ENCODE measurements at places on chromosomes 2 and 18.

- DNase-seq, result no peak
Measured at GRCh38 chr2:100563407-100564247, 834 bp downstream of the PDCL3 start.

DNA sequence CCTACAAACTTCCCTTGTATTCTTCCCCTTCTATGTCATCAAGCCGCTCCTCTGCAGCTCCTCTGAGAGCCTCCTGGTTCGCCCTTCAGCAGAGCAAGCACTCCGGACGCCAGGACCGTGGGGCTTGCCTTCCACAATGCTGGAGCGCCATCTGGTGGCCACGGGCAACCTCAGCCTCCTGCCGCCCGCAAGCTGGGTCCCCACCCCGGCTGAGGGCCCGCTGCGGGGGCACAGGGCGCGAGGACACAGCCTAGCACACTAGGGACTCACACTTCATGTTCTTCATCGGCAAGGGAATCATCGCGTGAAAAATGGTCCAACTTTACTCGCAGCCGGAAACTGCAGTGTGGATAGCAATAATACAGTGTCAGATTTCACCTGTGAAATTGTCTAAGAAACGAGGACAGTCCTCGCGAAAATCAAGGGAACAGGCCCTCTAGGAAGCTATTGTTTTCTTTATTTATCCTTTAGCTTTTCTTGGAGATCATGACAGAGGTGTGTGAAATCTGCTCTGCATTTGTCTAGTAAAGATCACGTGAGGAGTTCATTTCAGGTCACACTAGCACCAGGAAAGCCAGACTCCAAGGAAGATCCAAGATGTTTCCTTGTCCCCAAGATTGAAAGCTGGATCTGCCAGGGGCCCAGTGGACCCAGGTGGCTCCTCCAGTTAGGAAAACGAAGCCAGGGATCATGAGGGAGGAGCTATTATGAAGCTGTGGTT lies 5.8 kb downstream of the PRLH start:
- DNase-seq, result peak; percentile 94

GRCh38 chr2:230814616-230815015 lies 50.1 kb upstream of the ITM2C start:
- DNase-seq, result peak; percentile 57

DNA sequence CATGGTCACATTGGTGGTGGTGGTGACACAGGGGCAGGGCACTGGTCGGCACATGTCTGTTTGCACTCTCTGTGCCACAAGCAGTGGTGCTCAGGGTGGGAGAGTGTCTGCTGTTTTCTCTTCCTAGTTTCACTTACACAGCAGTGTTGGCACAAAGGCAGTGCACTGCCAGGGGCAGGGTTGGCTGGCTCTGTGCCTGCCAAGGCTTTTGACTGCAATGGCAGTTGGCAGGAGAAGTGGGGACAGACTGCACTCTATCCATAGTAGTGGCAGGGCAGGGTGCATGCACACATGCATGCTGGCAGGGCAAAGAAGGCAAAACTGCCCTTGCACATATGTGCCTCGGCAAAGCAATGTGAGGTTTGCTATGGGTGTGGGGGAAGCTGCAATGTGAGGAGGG lies 635.9 kb downstream of the SUCLG1 start:
- DNase-seq, result no peak

DNA sequence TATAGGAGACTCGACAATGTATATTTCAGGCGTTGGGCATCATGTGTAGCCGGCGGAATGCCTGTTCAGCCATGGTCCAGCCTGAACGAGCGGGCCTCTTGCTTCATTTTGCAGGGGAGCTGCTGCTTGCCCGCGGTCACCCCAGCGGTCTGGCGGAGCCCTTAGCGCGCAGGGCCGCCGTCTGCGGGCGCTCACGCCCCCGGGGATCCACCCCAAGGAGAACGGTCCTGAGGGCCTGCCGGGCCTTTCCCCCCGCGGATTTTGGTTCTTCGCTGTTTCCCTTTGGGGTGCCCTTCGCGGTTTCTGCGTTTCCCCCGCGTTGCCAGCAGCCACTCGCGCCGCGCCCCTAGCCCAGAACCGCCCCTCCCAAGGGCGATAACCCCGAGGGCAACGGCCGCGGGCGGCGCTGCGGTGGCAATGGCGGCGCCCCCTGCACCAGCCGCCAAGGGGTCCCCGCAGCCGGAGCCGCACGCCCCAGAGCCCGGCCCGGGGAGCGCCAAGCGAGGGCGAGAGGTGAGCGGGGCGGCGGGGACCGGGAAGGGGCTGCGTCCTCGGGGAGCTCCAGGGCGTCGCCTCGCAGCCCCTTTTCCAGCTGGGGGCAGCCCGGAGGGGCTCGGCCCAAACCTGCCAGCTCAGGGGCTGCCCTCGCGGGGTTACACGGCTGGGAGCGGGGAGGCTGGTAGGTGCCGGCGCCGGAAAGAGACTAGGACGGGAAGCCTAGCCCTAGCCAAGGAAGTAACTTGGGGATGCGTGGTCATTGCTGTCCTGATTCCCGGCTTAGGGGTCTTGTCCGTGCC lies at the start of gene MFSD2B:
Gene MFSD2B, plus strand, starts transcription at position 406 of the 797 bp plus-strand sequence. Its CDS starts 12 bp downstream, at position 418.
- peak; percentile 12 for DNase-seq

DNA sequence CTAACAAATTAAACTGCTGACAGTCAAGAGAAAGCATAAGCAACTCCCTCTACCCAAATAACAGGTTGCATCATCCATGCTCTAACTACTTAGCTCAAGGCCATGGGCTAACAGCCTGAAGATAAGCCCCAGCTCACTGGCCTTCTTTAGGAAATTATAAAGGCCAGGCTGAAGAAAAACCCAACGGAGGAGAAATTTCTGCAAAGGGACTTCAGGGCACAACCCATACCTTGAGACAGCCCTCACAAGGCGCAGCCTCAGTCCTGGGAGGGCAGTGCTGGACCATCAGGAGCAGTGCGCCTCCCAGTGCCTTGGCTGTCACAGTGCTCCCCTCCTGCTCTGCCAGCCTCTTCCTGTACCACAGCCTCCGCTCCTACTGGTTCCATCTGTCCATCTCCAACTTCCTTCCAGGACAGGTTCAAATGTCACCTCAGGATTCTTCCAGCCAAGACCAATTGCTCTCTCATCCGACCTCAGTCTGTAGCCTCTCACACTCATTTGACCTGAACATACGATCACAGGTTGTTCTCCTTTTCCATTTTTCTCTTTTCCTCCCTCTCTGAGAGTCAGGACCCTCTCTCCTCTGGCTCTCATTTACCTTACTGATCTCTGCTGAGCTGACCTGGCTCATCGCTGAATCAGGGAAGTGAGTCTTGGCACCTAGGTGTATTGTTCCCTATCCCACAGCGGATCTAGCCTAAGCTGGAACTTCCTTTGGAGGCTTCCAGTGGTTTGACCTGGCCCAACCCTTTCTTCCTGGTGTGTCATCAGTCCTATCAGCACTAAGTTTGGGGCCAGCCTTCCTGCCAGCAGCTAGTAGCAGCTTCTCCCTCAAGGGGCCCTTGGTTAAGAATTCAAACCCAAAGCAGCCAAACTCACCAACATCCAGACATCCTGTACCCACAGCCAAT lies 1.9 kb downstream of the MCFD2 start:
- no peak for DNase-seq

DNA sequence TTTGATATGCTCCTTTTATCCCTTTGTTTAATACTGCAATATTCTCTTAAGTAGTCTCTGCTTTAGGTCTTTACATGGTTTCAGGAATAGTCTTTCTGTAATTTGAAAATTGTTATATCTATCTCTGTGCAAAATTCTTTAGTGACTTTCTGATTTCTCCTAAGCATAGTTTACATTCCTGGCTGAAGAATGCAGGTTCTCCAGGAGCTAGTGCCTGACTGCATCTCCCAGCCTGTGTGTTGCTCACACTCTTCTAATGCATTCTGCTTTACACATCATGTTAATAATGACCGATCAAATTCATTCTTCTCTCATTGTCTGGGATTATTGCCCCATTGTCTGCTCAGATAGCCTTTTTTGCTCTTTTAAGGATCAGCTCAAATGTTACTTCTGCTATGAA lies 1349.2 kb downstream of the DSC3 start:
- no peak for DNase-seq

DNA sequence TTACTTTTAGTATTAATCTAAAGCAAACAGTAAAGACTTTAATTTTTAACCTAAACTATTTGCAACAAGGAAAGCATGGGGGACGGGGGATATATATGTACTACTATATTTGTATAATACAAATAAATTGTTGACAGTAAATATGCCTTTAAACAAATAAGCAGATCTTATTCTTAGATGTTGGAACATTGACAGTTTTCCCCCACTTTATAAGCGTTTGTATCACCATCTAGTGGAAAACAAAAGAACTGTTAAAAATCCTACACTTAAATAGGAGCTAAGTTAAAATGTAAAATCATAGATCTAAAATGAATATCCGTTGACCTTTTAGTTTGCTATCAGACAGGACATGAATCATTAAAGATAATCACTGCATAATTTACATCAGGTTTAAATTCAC lies 50.0 kb downstream of the RBBP8 start:
- DNase-seq, result peak; percentile 29

DNA sequence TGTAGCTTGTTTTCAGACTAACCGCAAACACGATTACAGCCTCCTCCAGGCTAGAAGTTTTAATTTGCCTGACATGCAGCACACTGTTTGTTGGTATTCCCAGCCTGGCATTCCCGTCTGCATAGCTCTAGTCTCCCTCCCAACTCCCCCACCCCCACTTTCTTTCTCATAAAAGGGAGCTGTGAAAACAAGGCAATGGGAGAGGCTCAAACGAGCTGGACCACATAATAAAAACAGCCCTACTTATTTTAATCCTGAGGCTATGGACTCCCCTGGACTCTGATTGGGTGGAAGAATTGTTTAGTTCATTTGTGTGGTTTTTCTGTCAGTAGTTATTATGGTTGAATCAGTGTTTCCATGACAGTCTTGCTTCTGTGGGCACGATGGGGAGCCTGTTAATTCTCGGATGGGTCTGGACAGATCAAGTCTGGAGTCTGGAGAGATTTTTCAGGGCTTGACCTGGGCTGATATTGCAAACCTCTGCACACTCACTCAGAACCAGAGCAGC lies 1.2 kb downstream of the STON1 start:
- DNase-seq, result peak; percentile 86

DNA sequence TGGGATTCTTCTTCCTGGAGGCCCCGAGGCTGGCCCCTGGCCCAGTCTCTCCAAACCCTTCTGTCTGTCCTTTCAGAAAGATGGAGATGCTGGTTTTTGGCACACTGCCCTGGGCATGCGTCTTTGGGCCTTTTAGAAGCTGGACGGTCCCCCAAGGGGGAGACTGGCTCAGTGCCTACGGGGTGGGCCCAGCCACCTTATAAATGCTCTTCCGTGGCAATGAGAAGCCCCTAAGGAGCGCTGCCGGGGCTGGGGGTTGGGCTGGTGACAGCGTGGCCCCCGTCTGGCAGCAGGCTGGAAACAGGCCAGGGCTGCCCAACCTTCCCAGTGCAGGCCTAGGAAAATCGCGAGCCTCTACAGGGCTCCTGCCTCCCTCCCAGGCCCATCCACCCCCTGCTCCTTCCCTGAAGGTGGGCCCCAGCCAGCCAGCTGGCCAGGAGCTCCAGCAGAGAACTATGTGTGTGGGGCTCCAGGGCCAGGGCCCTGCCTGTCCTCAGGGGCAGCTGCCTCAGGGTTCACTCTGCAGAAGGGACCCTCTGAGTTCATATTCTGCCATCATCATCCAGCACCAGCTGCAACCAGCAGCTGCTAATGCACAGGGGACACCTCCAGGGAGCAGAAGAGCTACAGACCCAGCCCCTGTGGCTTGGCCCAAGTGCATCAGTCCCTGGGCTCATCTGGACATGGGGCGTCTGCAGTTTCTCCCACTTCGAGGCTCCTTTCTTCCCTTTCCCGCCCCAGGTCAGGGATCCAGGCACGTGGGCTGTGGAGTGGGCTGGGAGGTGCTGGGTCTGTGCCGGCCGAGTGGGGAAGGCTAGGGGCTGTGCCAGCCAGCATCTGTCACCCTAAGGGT lies 107.6 kb upstream of the OTOS start:
- no peak for DNase-seq

DNA sequence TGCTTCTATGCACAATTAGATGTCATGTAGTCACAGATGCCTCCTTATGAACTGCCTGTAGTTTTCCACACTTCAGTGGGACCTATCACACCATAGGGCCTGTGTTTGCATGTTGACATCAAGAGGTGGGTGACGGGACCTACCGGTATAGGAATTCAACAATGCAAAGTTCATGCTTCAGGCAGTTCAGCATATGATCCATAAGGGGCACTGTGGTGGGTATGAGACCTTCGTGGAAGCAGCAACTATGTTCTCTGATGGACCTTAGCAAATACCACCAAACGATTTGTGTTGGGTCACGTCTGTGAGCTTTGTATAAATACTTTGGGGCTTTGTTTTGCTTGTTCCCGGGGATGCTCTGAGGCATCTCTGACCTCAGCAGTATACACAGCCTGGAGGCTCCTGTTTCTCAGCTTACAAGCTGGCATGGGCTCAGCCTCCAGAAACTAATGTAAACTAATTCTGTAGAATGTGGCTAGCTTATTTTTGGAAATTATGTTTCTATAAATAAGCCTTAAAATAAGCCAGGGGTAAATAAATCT lies 111.6 kb downstream of the DTNA start:
- no peak for DNase-seq

Data from cardiac muscle cell (in vitro differentiated cells and primary cell).